ENCODE measurements at places on chromosomes 5 and 9.

- no peak for DNase-seq
Measured at GRCh38 chr5:52789851-52790250, 2.1 kb downstream of the ITGA1 start.

- DNase-seq: no peak
Measured at GRCh38 chr9:123220127-123220526, 48.3 kb downstream of the STRBP start.

GRCh38 chr5:59092758-59093157 lies 509.9 kb downstream of the RAB3C start:
- no peak for DNase-seq

GRCh38 chr9:110111868-110112267 lies 96.1 kb downstream of the C9orf152 start:
- no peak for DNase-seq

DNA sequence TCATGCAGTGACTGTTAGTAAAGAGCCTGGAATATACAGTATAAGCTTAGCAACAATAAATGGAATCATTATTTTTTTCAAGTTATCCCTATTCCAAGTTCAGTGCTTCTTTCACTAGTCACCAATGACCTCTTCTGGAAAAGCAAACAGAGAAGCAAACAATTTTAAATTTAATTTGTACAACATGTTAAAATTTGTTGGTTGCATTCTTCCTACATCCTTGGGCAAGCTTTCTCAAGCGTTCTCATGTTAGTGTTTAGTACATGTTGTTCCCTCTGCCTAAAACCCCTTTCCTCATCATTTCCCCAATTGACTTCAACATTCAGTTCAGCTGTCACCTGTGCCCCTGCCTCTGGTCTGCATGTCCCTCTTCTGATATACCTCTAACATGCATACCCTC lies 123.4 kb downstream of the SEC61B start:
- DNase-seq: no peak

DNA sequence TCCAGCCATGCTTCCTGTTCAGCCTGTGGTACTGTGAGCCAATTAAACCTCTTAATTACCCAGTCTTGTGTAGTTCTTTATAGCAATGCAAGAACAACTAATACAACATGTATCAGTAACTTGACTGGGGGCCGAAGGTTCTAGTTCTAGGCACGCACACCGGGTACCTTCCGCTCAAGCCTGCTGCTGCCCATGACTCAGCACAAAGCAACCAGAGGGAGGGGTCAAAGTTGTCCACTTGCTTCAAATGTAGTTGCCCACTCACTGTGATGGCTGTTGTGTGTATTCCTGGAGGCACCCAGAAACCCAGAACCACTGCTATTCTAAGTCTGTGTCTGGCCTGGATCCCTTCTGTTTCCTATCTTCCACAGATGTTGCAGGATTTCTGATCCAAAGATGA lies 222.6 kb downstream of the FRMD3 start:
- DNase-seq: no peak

DNA sequence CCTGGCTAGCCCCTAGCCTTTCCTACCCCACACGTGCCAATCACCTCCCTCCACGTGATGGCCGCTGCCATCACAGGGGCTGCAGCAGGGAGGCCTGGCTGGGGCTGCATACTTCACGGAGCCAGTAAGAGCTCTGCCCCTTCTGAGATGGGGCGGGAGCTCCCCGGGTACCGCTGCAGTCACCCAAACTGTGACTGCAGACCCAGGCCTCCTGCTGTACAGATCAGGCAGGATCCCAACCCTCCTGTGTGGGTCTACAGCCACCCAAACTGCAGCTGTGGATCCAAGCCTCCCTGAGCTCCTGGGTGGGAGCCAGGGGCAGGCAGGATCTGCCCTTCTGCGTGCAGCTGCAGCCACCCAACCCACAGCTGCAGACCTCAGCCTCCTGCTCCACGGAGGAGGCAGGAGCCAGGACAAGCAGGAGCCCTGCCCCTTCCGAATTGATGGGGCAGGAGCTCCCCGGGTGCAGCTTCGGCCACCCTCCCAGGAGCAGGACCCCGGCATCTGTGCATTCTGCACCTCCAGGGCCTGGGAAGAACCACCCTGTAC lies 3.2 kb upstream of the BTNL9 start:
- no peak for DNase-seq

DNA sequence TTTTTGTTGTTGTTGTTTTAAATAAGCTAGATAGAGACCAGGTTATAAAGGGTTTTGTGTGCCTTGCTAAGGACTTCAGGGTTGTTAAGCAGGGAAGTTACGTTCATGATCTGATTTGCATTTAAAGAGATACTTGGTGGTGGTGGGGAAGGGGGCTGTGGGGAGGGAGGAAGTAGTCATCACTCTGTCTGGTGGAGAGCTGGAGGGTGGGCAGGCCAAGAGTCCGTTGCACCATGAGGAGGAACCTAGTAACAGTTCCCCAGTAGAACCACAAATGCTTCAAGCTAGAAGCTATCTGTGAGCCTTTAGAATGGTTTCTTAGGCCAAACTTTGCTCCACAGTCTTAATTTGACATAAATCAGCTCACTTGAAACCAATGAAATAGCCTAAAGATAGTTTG lies 18.7 kb upstream of the ROPN1L start:
- DNase-seq: peak; percentile 85

- no peak for DNase-seq
Measured at GRCh38 chr5:67361932-67362729, 165.5 kb upstream of the CD180 start.

- DNase-seq: no peak
Measured at GRCh38 chr9:12095931-12096330, 597.3 kb upstream of the TYRP1 start.

- no peak for DNase-seq
Measured at GRCh38 chr5:61964201-61964600, 341.8 kb upstream of the KIF2A start.

DNA sequence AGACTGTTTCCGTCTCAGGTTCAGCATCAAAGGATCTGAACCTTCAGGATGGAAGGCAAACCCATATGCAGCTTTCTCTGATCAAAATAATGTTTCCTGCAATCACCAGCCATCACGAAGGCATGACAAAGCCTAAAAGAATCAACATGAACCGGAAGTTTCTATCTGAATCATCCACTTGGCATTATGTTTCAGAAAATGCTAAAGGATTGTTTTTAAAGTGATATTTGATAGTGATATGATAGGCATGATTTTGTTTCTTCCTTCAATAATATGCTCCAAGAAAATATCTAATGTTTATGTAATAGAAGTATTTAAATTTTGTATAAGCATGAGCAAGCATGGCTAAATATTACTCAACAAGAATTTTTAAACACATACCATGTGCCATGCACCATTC lies 219.6 kb downstream of the PLK2 start:
- DNase-seq: no peak

- DNase-seq: no peak
Measured at GRCh38 chr5:123454259-123454911, 31.2 kb upstream of the CEP120 start.

- no peak for DNase-seq
Measured at GRCh38 chr5:122312591-122313406, 762 bp downstream of the SNCAIP start.

- DNase-seq: no peak
Measured at GRCh38 chr9:136571531-136571930, 25.7 kb upstream of the NOTCH1 start.

DNA sequence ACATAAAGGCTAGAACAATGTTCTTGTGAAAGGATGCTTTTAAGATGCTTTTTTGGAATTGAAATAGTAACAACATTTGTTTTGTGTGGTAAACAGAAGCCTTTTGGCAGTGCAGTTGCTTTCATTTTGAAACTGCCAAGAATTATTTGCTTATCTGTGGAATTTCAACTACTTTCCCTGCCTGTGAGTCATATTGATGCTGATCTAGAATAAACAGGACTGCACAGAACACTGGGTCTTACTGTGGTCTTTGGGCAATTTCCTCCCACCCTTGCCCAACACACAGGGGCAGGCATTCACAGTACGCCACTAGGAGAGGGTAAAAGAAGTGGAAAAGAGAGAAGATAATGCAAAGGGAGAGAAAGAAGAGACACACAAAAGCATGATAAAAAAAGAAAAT lies 483.7 kb downstream of the ELAVL2 start:
- no peak for DNase-seq

DNA sequence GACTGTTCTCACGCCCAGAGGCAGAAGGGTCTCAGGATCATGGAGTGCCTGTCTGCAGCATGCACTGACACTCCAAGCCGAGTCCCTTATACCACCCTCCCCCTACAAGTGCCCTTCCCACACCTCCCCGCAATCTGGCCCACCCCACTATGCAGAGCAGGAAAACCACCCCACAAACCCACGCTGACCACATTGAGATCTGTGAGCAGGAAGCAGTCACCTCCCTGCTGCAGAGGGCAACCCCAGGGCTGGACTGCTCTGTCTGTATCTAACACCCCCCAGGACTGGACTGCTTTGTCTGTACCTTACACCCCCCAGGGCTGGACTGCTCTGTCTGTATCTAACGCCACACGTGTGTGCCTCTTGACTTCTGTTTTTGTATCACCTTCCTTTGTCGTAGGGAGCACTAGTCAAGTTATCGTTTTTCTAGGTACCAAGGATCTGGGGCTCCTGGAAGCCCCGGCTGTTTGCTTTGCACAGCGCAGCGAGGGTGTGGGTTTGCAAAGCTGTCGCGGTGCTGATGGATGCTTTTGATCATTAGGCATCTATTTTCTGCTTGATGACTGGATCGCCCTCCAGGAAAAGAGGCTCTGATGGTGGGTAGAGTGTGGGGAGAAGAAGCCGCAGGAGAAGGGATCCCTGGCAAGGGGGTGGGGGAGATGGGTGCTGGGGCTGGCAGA lies 21.5 kb downstream of the OLFM1 start:
- DNase-seq: no peak

GRCh38 chr9:95813923-95814322 lies 61.6 kb upstream of the ERCC6L2 start:
- DNase-seq: no peak

GRCh38 chr5:81800797-81801196 lies 49.9 kb upstream of the SSBP2 start:
- no peak for DNase-seq

GRCh38 chr5:55994495-55994997 lies at the start of gene IL6ST:
Gene IL6ST (minus strand): TSS chr5:55994963. CDS start chr5:55976278, 18,685 bp downstream.
- DNase-seq: peak; percentile 1

GRCh38 chr9:33868440-33868973 lies 51.5 kb downstream of the UBE2R2 start:
- DNase-seq: no peak

GRCh38 chr9:72871685-72872084 lies 81.2 kb downstream of the ALDH1A1 start:
- no peak for DNase-seq

DNA sequence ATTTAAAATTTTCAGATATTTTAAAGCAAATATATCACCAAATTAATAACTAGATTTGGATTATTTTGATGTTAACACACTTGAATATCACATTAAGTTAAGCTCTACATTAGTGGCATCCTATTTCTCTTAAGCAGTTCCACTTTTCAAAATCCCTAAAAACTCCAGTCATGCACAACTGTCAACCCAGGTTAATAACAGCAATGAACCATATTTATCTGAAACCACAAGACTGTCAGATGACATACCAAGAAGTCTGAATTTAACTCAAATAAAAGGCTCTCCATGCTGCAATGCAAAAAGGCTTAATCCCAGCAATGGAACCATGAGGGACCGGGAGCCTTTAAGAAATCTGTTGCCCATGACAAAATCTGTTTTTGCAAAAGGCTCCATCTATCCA lies 27.5 kb downstream of the FNIP1 start:
- no peak for DNase-seq

- DNase-seq: no peak
Measured at GRCh38 chr5:92559331-92559730, 1021.7 kb downstream of the NR2F1-AS1 start.

DNA sequence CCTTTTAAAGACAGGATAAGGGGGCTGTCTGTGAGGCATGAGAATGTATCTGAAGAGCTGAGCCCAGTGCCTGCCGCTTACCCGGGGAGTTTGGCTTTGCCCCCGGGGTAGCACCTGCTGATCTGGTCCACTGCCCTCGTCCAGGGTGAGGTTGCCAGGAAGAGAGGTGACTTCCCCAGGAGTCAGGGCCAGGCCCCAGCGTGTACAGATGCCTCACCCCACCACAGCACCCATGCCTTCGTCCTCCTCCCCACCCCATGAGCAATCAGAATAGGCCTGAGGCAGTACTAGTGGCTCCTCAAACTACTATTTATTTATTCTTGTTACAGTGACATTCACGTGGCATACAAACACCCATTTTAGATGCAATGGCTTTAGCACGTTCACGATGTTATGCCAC lies 15.7 kb upstream of the AIF1L start:
- DNase-seq: no peak

DNA sequence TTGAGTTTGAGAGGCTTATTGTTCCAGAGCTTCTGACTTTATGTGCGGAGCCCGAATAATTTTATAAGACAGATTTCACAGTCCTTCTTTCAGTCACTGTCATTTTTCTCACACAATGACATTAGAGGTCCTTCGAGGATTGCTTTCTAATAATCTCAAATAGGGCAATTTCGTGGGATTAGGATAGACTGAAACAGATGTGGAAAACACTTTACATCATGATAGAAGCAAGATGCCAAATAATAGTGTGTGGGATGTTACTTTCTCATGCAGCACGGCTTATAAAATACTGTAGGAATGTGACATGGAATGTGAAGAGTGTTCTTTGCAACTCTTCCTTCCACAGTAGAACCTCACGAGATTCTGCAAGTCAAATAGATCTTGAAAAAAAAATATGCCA lies 451.3 kb downstream of the SEMA5A start:
- no peak for DNase-seq

DNA sequence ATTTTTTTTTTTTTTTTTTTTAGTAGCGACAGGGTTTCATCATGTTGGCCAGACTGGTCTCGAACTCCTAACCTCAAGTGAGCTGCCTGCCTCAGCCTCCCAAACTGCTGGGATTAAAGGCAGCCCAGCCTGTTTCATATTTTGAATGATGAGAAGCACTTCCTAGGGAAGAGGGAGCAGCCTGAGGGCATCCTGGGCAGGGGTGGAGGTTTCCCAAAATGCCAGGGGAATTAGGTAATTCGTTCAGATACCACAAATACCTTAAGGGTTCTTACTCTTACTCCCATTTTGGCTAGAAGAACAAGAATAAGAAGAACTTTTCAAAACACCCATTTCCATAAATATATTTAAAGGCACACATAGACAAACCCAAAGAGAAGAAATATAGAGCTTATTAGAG lies 29.5 kb upstream of the RAPGEF1 start:
- DNase-seq: no peak

- DNase-seq: no peak
Measured at GRCh38 chr9:90966480-90967144, 165.0 kb downstream of the SYK start.

GRCh38 chr9:70673844-70674243 lies 259.4 kb upstream of the KLF9 start:
- no peak for DNase-seq

- no peak for DNase-seq
Measured at GRCh38 chr5:988322-988721, 20.3 kb upstream of the NKD2 start.

DNA sequence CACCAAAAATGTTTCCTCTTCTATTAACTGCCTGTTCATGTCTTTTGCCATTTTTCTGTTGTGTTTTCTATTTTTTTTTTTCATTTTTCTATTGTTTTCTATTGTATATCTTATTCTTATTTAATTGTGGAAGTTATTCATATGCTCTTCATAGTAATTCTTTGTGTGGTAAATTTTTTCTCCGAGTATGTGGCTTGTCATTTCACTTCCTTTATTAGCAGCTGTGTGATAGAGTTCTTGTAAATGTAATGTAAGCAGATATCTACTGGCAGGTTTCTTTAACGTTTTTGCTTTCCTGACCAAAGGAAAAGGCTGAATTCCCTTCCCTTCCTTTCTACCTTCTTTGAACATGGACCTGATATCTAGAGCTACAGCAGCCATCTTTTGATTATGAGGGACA lies 5.8 kb upstream of the PLPP1 start:
- no peak for DNase-seq

GRCh38 chr5:68027519-68027918 lies 188.0 kb upstream of the PIK3R1 start:
- DNase-seq: no peak
